ENCODE measurements at places on chromosomes 4 and X.

DNA sequence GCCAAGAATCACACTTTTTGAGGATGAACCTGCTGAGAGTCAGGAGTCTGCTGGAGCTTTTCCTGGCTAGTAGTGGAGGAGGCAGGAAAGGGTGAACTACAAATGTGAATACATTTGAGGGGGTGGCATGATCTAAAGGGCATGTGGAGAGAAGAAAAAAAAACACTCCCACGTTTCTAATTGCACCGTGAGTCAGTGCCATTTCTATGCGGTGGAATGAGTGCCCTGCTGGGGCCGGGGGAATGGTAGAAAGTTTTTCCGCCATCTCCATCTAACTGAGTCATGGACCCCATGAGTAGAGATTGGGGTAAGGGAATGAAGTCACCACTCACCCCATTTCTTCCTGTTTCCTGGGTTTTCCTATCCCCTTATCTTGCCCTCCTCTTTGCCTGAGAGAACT lies 19.8 kb downstream of the BEX3 start:
- DNase-seq = peak; percentile 51

- DNase-seq = peak; percentile 64
These were observed 25.5 kb downstream of the ANAPC4 start for GRCh38 chr4:25402521-25402920.

DNA sequence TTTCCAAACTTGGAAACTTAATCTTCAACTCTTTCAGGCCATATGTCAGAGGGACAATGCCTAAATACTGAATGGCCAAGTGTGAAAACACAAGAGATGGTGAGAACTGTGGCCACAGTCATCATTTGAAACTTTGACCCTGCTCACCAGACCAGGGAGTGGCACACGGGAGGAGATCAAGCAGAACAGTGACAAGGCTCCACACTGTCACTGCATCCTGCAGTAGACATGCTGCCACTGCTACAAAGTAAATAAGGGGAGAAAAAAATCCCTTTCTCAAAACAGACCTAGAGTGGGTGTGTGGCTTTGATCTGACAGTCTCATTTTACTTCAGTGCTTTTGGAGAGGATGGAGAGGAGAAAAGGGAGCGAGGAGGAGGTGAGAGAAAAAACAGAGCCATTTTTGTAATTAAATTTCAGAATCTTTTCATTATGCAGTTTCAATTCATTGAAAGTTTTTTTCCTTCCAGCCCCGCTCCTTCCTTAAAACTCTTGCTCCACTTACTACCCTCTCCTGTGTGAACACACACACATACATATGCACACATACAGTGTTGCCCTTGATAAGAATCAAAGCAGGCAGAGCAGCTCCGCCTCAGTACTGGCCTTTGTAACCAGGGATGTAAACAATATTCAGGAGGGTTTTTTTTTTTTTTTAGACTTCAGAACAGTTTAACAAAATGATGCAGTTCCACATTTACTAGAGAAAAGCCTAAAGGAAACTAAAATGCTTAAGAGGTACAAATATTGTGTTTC lies 34.4 kb downstream of the NEXMIF start:
- DNase-seq = no peak

- no peak for DNase-seq
These were observed 48.8 kb downstream of the MCUB start for GRCh38 chr4:109608879-109609278.

- DNase-seq = no peak
These were observed 159.1 kb upstream of the WDR1 start for GRCh38 chr4:10275696-10276095.

DNA sequence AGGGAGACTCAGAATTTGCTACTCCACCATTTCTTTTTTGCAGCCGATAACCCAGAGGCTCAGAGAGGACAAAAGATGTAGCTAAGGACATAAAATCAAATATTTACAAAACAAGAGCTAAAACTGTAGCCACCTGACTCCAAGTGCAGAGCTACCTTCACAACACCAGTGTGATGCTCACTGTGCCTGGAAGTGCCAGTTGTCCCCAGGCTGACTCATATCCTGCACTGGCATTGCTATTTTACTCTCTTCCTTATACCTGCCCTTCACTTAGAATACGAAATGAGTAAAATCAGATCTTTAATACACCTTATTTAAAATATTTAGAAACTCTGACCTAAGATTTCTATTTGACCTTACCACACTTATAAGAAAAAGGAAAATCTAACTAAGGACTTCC lies 39.5 kb downstream of the SLC7A11 start:
- no peak for DNase-seq

All from cardiac fibroblast (primary cell).